Stimulated activated naive CD4-positive, alpha-beta T cell treated with Interleukin-2 at 50 U/mL for 16 hours (primary cell): ENCODE measurements at places on chromosomes 2 and 18.

GRCh38 chr2:42216694-42217093, 47.5 kb downstream of the EML4 start:
- DNase-seq: no peak

DNA sequence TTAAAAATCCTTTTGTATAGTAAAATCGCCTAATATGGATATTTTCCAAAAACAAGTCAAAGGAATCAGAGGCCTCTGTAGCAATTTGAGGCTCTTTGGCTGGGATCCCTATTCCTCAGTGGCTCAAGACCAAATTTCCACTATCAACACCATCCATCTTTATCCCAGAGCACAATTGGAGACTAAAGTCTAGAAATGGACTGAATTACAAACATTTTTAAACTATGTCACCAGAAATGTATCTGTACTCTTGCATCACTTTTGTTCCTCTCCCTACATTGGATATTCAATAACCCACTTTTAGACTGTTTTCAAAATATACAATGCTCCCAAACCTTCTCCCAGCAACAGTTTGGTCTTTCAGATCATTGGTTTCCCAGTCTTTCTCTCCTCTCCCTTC, 140.4 kb upstream of the KLHL29 start:
- DNase-seq: no peak

GRCh38 chr2:201938156-201938775, 95.4 kb upstream of the FZD7 start:
- DNase-seq: no peak

GRCh38 chr2:31523871-31524492, 56.8 kb downstream of the SRD5A2 start:
- peak; percentile 22 for DNase-seq

DNA sequence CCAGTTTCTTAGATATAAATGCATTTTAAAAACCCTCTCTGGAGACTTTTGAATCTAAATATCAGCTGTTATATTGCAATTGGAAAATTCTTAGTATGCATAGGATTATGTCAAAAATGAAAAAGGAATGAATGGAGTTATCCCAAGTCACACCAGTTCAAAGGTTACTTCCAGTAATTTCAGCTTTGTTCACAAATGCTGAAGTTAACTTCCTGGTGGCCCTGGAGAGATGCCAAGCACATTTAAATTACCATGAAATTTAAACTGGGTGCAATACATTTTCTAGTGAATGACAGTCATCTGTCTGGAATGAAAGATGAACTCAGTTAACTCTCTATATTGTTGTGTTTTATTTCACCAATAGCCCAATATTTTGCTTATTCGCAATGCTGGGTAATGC, 753.9 kb downstream of the SUCLG1 start:
- DNase-seq: no peak

DNA sequence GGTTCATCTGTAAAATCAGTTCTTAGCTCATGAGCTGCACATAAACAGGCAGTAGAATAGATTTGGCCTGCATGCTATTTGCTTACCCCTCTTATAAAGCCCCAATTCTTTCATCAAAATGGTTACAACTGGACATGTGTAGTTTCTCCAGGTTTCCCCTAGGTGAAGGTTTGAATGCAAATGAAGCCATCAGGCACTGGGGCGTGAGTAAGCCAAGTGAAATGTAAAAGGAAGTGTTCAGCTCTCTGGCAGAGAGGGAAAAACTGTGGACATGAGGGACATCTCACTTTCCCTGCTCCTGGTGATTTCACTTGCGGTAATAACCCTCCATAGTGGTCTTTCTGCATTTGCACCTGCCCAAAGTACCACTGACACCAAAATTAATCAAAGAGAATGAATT, 1402.3 kb upstream of the LRRTM1 start:
- DNase-seq: no peak

DNA sequence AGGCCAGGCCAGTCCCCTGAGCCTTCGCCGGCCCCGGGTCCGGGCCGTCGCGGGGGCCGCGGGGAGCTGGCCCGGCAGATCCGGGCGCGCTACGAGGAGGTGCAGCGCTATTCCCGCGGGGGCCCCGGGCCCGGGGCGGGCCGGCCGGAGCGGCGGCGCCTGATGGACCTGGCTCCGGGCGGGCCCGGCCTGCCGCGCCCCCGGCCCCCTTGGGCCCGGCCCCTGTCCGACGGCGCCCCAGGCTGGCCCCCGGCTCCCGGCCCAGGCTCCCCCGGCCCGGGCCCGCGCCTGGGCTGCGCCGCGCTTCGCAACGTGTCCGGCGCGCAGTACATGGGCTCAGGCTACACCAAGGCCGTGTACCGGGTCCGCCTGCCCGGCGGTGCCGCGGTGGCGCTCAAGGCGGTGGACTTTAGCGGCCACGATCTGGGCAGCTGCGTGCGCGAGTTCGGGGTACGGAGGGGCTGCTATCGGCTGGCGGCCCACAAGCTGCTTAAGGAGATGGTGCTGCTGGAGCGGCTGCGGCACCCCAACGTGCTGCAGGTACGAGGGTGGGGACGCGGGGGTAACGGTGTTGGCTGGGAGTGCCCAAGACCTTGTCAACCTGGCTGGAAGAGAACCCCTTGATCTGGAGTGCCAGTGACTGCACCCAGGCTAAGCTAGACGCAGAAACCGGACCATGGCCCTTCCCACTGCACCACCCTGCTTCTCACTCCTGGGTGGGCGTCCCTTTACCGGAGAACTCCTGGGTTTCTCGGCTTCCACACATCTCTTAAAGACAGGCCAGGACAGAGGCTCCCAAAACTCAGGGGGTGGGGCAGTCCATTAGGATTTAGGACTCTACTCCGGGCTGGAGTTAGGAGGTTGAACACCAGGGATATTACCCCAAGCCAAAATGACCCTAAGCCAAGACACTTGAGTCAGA, 739 bp downstream of the PKDCC start:
- no peak for DNase-seq

GRCh38 chr2:28318462-28319117, 74.1 kb upstream of the FOSL2 start:
- no peak for DNase-seq

- DNase-seq: no peak
These were observed 306.1 kb downstream of the CPS1 start for GRCh38 chr2:210862283-210863065.

GRCh38 chr18:75760208-75760607, 332.7 kb upstream of the SMIM21 start:
- DNase-seq: no peak
